Activated CD4-positive, alpha-beta T cell treated with anti-CD3 and anti-CD28 coated beads, Interleukin-2, amount 10 ng/mL, durations not matched to agents 7 days and 5 days (primary cell): ENCODE measurements at places on chromosomes 12 and 14. TPM values are rescaled to one million over a fixed set of nuclear protein-coding genes. Genes with fewer than 3 reads are reported as not detected.

DNA sequence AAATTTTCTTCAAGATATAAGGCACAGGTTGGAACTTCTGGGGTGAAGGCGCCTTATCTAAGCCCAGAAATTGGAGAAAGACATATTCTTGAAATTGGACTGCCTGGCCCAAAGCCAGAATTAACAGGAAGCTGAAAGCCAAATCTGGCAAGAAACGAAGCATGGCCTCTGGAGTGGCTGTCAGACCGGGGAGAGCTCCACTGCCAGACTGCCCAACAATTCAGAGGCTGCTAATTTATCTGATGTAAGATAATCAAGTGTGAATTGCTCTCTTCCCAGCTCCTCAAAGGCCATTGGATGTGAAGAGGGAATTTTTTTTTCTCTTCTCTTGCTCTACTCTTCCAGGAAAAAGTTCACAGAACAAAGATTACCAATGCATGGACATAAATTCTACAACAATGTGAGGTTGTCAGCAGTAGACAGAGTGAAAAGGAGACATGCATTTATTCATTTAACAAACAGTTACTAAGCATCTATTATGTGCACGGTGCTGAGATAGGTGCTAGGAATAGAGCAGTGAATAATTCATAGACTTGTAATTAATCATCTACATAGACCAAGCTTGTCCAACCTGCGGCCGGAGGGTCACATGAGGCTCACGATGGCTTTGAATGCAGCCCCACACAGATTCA, at the start of gene GDF3:
TSS of gene GDF3 (minus strand) at position 210 of the 632 bp plus-strand sequence. CDS start at position 163, 47 bp downstream.
- H3K27ac ChIP-seq = no peak within 1 kb of the TSS
- no peaks in the 10 kb centered on the region for H3K36me3 ChIP-seq
- DNase-seq = no peak
- no peak within 1 kb of the TSS for H3K4me3 ChIP-seq
- H3K4me1 ChIP-seq = no peaks in the 10 kb centered on the region

GRCh38 chr14:93978735-93979134, 2.4 kb upstream of the ASB2 start:
- peak overlapping the region; percentile 42 for H3K4me3 ChIP-seq
- no peaks in the 10 kb centered on the region for H3K27me3 ChIP-seq
- H3K27ac ChIP-seq = peak overlapping the region; percentile 95
- peaks cover 68% of the 10 kb centered on the region for H3K4me1 ChIP-seq
- no peak for DNase-seq

DNA sequence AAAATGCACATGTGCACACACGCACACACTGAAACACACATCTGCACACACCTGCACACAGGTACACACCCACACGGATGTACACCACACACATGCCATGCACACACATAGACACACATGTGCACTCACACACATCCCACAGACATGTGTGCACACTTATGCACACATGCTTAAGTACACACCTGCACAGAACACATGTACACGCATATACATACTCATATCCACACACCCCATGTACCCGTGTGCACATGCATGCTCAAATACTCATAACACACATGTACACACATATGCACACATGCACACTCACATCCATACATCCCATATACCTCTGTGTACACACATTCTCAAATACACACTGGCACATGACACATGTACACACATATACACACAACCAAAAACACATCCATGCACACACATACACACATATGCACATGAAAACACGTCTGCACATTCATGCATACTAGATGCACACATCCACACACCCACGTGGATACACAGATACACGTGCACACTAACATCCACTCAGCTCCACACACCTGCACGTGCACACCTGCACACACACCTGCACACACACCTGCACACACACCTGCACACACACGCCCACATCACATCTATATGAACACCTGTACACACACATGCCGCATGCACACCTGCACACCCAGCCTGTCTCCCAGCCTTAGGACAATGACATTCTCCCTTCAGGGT, 336.7 kb downstream of the ADGRD1 start:
- no peak overlapping the region for H3K4me3 ChIP-seq
- no peak overlapping the region for H3K27ac ChIP-seq
- no peak for DNase-seq
- no peaks in the 10 kb centered on the region for H3K4me1 ChIP-seq
- H3K36me3 ChIP-seq = no peaks in the 10 kb centered on the region

The PLD4 gene
- total RNA-seq = not detected

The ZDHHC22 gene
- not detected for total RNA-seq
